ENCODE measurements at places on chromosomes 16 and 17.

- no peak for DNase-seq
These were observed 3.6 kb downstream of the GSE1 start for GRCh38 chr16:85616607-85617321.

GRCh38 chr17:41687828-41688640 is 651 bp upstream of the EIF1 start:
- peak; percentile 87 for DNase-seq

DNA sequence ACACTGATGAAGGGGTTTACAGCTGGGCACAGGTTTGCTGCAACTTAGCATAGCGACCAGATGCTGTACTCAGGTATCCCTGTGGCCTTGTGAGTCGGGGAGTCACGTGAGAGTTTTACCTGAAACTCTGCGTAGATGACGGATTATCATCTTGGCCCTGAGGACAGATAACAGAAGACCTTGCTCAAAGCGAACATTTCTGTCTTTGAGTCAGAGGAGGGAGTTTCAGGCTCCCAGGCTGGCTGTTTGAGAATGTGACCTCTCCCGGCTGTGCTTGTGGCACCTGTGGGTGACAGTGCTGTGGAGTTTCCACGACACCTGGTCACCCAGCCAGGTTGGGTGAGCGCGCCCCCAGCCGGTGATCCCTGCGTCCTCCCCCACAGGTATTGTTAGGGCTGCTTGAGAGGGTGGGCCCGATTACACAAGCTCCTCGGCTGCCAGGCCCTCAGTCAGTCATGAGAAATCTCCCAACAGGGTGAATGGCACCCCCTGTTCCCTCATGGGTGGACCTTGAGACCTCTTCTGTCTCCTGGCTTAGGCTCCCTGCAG is 44.4 kb upstream of the CRISPLD2 start:
- no peak for DNase-seq

DNA sequence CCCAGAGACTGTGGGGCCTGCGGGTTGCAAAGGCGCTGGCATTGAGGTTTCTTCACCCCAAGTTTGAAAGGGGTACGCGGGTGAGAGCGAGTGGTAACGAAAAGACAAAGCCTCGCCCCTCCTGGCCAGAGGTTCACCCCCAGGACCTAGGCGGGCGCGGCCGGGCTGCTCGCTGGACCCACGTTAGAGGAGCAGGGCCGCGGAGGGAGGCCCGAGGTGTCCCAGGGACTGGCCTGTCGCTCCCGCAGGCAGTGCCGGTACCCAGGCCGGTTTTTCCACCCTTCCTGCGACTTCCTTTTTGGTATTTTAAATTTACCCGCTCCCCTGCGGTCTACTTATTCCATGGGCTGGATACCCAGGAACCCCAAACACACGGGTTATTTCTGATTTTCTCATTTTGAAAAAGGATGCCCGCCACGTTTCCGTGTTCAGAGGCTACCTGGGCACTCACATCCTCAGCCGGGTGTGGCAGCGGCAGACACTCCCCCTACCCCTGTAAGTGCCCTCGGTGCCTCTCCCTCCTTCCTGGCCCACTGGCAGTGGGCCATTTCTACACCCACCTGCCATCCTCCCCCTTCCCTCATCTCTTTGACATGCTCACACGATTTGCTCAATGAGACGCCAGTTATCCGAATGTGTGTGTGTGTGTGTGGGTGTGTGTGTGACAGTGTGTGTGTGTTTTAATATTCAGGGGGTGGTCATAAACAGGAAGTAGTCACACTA is 1.6 kb upstream of the FOXL1 start:
- no peak for DNase-seq

GRCh38 chr16:72974142-72974769 is 73.7 kb downstream of the ZFHX3 start:
- no peak for DNase-seq

- DNase-seq, result no peak
These were observed 10.7 kb downstream of the ZNF205 start for GRCh38 chr16:3122926-3123570.

DNA sequence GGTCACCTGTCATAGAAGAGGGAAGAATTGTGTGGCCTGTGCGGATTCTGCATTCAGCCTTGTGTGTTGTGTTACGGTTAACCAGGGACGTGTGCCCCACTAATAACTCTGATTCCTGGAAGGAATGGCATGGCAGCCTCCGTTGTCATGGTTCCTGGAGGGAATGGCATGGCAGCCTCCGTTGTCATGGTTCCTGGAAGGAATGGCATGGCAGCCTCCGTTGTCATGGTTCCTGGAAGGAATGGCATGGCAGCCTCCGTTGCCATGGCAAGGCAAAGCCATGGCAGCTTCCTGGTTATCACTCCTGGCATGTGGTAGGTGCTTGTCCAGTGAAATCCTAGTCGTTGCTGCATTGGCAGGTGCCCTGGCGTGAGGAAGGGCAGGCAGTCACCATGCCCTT is 8.9 kb downstream of the SPG7 start:
- DNase-seq, result no peak

DNA sequence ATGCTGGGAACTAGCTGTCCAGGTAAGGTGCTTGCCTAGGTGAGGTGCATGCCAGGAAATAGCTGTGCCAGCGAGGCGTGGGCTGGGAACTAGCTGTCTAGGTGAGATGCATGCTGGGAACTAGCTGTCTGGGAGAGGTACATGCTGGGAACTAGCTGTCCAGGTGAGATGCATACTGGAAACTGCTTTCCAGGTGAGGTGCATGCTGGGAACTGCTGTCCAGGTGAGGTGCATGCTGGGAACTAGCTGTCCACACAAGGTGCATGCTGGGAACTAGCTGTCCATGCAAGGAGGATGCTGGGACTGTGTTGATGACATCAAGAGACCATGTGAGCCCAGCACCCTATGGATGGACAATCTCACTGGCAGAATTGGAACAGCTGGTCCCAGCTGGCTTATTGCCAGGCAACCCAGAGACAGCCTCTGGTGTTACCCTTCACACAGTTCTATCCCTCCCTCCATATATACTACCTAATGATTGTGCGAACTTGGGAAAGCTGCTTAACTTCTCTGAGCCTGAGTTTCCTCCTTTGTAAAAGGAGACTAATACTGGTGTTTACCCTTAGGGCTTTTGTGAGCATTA is 479.9 kb upstream of the RBFOX1 start:
- DNase-seq, result no peak
